ENCODE measurements at places on chromosomes 7 and 10.

DNA sequence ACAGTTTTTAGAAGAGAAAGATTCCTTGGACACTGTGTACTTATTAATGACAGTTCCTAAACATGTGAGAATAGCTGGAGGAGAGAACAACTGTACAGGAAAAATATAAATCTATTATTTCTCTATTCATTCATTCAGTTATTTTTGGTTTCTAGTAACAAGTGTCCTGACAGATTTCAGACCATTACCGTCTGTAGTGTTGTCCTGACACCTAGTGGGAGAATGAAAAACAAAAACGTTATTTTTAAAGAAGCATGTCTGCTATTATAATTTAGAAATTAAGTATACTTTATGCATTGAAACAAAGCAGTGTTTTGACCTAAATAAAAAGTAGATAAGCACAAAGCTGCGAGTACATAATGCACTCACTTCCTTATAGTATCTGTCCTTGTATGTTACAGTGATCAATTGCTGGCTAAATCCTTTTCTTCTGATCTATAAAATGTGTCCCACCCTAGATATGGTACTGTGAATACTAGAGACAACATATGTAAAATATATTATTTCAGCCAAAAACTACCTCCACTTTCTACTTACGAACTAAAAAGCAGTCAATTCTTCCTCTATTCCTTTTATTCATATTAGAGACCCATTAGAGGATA lies 575.6 kb downstream of the ARL4A start:
- peak; percentile 39 for DNase-seq

- DNase-seq, result no peak
These were observed 414.8 kb downstream of the PHTF2 start for GRCh38 chr7:78213402-78213801.

GRCh38 chr7:47982610-47983009 lies 3.2 kb upstream of the HUS1 start:
- DNase-seq, result no peak

GRCh38 chr7:102317231-102318059 lies 30.8 kb downstream of the SH2B2 start:
- DNase-seq, result no peak

DNA sequence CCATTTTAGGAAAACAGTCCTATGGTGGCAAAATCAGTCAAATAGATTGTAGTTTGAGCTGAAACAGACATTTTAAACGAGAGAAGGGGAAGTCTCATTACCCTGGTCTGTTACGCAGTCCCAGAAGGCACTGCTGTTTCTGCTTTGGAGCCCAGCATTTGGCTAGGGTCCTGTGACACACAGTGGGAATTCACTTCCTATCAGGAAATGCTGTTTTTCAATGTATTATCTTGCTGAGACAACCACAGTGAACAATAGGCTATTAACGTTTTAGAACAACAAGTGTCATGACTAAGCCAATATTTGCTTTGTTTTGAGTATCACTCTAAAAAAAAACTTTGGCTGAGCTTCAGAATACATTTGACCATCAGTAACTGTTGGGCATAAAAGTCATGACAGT lies 74.1 kb downstream of the ADD3 start:
- no peak for DNase-seq

DNA sequence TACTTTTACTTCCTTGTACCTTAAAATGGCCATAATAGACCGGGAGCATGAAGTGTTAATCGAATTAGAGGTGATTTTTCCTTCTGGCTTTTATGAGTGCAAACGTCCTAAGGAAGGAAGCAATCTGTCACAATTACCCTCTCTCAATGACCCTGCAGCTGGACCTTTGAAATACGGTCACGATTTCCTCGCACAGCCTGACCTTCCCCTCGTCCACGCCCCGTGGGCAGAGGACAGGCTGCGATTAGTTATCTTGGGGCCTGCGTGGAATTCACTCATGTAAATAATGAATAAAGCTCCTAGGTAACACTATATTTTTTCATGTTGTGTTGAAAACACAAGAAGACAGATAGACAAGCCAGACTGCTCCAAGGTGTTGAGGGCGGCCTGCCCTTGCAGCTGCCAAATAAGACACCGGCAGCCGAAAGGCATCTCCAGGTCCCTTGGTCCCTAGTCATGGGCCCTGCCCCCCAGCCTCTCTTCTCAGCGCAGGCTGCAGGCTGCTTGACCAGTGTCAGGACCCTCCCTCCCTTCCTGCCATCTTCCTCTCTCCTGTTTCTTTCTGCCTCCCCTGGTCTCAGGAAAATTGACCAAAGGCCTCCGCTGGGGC lies 199.9 kb downstream of the TCERG1L start:
- DNase-seq, result no peak

DNA sequence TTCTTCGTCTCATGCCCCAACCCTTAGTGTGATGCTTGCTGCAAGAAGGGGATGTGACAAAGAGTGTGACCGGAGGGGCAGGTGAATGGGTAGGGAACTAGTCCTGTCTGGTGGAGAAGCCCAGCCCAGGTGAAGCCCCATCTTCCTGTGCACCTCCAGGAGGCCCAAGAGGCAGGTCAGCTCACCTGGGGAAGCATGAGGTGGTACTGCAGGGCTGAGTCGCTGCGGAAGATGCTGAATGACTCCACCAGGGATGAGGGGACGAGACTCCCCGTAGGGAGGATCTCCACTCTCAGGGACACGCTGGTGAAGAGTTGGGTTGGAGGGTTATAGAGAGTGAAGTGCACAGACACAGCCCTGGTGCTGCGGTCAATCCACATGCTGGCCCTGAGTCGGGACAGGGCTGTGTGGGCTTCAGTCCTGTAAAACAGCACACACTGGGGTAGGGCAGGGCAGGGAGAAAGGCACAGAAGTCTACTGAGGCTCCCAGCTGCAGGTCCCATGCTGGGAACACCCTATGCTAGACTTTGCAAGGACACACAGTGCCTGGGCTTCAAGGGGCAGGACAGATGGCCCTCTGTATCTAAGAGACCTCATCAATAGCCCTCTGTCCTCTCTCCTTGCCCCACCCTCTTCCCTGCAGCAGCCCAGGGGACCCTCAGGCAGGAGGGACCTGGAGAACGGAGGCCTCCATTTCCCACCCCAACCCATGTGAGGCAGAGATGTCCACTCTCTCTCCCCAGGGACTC lies 136.5 kb downstream of the PKD1L1 start:
- DNase-seq, result no peak

DNA sequence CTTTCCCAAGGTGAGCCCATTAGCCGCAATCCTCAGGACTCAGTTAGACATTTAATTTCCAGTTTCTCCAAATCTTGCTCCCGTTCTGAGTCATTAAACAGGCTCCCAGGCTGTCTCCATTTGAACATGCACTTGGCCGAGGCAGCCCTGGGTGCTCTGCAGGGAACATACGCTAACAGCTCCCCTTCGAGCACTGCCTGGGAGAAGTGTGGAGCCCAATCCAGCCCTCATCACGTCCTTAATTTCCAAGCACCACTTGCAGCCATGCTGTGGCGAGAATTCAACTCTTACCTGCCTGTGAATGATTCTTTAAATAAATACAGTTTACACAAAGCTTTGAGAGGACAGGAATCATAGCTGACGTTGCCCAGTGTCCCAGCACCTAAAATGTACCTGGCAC lies 218.2 kb downstream of the CCSER2 start:
- no peak for DNase-seq

DNA sequence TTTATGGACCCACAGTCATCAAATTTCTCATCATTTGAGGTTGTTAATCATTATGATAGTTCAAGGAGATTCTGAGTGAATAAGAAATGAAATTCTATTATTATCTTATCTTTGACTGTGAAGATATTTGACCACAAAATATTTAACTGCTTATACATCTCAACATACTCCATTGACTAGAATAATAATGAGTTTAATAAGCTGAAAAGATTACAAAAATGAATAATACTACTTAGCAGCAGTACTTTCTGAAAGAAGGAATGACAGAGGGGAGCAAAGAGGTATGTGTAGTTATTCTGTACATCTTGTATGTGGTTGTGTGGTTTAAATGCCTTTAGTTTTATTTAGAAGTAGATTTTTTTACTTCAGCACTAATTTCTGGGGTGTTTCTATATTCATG lies 214.2 kb downstream of the PRKG1 start:
- DNase-seq, result no peak

GRCh38 chr10:131964298-131964697 lies 17.4 kb downstream of the BNIP3 start:
- DNase-seq, result no peak

DNA sequence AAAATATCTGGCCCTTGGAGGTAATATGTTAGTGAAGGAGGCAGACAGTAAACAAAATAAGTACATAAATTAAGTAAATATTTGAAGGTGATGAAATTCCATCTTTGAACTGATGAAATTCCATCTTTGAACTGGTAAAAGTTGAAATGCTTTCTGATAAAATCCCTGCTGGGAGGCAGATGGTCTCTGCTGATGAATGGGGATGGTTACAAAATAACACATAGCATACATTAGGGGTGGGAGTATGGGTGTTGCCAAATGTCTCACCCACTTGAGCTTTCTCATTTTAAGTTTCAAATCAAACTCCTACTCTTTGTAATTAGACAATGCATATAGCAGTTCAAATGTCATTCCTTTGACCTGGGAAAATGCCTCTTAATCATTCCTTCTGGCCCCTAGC lies 77.5 kb upstream of the SORCS3 start:
- DNase-seq, result no peak

DNA sequence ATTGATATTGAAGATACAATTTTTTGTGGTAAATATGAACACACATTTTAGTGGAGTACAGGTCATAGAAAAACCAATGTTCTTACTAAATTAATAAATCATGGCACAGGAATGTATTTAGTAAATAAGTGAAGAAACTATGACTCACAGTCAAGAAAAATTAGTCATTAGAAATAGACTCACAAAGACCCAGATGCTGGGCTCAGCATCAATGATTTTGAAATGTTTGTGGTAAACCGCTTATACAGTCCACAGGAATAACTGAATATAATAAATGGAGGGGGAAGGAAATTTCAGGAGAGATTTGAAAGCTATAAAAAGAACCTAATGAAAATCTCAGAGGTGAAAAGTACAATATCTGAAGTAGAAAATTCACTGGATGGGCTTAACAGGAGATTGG lies 138.3 kb upstream of the ADCY1 start:
- no peak for DNase-seq

DNA sequence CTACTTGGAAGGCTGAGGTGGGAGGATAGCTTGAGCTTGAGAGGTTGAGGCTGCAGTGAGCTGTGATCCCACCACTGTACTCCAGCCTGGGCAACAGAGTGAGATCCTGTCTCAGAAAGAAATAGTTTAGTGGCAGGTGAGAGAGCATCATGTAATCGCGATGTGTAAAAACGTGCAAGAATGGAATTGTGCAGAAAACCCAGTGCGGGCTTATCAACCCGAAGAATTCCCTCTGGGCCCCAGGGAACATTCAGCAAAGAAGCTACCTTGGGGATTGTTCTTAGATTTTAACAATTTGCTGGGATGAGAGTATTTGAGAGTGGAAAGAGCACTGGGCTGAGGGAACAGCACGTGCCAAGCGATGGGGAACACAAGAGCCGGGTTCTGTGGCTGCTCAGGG lies 107.4 kb upstream of the INSYN2A start:
- no peak for DNase-seq

DNA sequence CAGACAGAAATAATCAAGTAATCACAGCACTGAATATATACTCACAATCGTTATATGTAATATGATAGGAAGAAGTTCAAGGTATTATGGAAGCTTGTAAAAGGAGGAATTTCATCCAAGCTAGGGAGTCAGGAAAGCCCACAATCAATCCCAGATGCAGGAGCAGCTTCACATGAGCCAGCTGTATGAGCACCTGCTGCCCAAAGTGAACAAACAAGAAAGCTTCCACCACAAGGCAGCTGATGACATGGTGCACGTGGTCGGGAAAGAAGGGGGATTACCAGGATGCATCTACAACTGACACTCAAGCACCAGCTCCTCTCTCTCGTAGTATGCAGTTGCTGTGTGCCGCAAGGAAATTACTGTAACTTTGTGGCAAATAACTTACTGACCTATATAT lies 225.2 kb downstream of the XPNPEP1 start:
- no peak for DNase-seq

DNA sequence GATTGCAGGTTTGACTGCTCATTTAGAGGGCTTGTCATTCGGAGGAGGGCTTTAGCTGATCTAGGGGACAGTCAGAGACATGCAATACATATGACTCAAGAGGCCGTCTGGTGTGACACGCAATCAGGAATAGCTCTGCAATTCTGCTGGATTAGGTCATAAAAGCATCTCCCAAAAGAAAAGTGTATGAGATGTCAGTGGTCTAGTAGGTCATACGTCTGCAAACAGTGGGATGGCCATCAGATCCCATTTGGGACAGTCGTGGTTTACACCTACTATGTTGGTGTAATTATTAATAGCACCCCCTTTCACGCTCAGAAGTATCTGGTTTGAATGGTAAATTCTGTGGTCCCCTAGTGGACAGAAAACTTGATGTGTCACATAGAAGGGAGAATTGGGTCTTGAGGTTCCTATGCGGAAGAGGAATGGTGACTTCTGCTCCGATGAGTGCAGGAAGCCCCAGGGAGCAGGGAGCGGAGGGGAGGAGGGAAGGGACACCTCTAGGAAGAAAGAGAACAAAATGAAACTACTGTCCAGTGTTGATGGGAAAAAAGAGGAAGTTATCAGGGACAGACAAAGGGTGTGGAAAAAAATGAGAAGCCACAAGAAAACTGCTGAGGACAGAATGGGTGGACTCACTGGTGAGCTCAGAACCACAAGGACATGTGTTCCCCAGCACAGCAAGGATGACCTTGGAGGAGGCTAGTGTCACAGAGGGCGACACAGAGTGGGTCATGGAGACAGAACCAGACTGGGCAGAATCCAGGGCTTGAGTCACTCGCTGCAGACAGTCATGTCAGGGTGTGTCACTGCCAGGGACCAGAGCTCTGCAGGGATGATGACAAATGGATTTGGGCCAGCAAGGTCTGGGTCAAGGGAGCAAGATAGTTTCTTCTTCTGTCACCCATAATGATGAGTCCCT lies 59.9 kb downstream of the MAP3K8 start:
- DNase-seq, result peak; percentile 21

DNA sequence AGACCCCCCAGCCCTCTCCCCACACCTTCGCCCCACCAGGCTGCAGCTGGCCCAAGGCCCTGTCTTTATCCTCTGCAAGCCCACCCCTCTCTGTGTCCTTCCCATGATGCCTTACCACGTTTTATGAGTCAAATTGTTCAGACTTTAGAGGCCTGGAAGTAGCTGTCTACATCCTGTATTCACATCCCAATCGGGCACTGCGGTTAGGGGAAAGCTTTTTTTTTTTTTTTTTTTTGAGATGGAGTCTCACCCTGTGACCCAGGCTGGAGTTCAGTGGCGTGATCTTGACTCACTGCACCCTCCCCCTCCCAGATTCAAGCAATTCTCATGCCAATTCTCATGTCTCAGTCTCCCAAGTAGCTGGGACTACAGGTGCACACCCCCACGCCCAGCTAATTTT lies 121.5 kb upstream of the SH2B2 start:
- DNase-seq, result no peak

- no peak for DNase-seq
These were observed 24.0 kb downstream of the OSBPL3 start for GRCh38 chr7:24956021-24956420.

All from hematopoietic multipotent progenitor cell treated with erythropoietin and hydrocortisone succinate and interleukin-3 and kit ligand, for 15 days (in vitro differentiated cells).